ENCODE measurements at places on chromosomes 1 and 21.

GRCh38 chr1:247542811-247543210 is 6.1 kb upstream of the GCSAML start:
- DNase-seq, result no peak

DNA sequence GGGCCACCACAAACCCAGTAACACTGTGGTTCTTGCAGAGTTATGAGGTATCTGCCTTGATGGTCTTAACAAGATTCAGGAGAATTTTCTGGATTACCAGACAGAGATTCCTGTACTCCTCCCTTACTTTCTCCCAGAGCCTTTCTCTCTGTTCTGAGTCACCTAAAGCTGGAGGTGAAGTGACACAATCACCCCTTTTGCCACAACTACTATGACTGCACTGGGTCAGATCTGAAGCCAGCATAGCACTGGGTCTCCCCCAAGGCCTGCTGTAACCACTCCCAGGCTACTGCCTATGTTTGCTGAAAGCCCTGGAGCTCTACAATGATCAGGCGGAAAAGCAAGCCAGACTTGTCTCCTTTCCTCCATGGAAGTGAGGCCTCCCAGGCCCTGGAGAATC is 156.7 kb upstream of the NEGR1 start:
- peak; percentile 49 for DNase-seq

DNA sequence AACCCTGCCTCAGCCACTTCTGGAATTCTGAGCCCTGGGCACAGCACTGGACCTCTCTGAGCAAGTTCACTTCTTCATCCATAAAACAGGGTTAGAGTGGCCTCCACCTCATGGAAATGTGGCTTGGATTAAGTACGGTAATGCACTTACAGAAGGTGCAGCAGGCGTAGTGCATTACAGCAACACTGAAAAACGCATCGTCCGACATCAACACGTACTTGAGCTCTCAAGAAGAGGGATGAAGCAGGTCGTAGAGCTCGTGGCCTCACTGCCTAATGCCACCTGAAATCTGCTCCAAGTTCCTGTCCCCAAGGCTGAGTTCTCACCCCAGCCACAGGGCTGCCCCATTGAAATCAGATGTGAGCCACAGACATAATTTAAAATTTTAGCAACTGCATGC is 650.1 kb downstream of the NPHP4 start:
- no peak for DNase-seq

GRCh38 chr1:177385760-177386698 is 215.3 kb downstream of the BRINP2 start:
- DNase-seq, result peak; percentile 7

DNA sequence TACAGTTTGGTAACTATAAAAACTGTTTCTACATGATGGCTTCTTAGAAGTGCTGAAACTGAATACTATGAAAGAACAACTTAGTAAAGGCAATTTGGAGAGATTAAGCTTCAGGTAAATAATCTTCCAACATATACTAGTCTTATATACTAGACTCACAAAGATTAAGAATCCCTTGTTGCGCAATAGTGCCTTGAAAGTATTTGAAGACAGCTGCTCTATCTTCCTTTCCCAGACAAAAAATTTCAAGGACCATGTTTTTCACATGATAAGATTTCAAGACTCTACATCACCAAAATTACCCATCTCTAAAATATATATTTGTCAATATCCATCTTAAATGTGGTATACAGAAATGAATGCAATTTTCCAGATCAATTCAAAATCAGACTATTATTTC is 37.7 kb upstream of the ASPM start:
- no peak for DNase-seq

DNA sequence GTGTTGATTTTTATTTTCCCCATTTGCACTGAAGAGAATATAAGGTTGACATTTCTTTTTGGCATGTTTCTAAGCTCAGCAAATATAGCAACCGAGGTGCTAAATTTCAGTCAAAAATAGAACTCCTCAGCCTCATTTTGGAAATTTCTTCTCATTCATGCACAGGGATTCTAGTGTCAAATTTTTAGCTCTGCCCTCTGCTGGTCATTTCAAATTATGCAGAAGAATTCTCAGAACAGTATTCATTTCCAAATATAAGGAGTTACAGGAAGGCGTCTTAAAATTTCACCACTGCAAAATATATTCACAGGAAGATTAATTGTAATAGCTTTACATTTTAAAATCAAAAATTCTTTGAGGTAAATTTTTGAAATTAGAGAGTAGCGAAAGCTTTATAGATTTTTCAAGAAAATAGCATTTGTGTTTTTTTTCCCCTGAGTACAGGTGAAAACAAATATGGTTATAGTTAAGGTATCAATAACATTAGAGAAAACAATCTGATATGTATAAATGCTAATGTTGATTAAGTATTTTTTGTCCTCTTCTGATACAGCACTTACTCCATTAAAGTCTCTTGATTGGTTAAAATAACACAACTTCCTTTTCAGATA is 57.9 kb downstream of the FMN2 start:
- peak; percentile 55 for DNase-seq

DNA sequence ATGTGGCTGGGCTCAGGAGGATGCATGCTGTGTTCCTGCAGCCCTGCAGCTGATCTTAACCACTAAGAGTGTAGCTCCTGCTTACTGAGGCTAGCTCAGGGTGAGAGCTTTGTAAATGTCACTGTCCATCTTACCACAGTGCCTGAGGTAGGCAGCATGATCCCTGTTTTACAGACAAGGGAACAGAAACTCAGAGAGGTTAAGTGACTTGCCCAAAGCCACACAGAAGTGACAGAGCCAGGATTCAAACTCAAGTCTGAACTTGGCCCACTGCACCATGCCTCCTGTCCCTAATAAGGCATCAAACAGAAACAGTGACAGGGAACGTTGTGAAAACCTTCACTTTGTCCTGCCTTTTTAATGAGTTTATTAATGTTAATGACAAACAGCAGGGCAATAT is 27.9 kb downstream of the PPFIA4 start:
- no peak for DNase-seq

GRCh38 chr1:93680420-93681100 is 1.1 kb downstream of the BCAR3 start:
- peak; percentile 92 for DNase-seq

DNA sequence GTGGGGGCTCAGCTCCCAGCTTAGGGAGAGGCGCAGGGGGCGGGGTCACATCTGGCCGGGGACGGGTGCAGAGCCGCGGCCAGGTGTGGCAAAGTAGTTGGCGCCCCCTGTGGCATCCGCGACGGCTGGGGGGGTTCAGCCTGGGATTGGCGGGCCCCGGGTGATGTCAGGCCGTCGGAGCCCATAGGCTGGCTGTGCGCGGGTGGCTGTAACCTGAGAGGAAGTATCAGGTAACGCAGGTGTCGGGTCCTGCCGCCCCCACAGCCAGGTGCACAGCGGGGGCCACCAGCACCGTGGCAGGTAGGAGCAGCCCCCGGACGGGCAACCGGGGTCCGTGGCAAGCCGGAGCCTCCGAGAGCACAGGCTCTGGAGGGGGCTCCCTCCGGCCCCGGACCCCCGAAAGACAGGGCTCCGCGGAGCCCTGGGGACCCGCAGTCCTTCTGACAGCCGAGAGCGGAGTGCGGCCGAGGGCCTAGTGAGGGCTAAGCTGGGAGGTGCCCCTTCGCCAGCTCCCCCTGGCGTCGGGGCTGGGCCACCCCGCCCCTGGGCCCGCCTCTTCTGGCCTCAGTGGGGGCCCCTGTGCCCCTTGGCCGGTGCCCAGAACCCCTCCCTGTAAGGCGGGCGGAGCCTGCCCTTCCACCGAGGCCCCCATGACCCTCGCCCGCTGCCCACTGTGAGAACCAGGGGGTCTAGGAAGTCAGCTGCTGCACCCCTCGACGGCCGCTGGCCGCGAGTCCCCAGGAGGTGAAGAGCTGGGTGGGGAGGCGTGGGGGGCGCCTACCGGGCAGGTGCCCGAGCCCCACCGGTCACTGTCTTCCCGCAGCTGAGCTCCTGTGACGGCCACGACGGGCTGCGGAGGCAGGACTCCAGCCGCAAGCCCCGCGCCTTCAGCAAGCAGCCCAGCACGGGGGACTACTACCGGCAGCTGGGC is 17.9 kb downstream of the TNFRSF25 start:
- no peak for DNase-seq

DNA sequence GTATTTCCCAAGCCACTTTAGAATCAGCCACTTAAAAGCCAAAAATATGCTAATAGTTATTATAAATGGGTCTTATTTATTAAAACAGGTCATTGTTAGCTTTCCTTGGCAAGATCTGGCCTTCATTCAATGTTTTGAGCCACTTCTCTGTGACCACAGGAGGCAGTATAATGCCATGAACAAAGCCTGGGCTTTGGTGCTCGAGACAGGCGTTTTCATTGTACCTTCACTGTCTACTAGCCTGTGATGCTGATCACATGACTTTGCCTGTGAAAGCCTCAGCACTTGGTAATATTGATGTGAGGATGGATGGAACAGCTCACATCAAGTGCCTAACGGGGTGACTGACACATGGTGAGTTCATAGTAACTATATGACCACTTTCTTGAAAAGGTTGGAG is 217.0 kb downstream of the RWDD3 start:
- DNase-seq, result no peak

DNA sequence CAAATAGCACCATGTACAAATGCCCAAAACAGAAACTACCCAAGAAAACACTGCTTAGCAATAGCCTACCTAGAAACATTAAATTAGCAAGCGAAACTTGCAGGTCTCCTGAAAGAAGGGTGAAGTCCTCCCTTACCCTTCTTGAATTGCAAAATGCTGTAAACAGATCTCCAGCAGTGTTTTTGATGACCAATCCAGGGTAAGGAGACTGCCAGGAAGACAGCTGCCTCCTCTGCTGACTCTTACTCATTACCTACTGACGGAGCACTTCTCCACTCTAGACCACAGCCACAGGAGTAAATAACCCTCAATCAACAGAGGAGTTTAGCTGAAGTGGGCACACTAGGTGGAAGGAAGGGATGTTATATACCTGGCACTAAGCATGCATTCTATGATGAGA is 32.2 kb upstream of the GADD45A start:
- DNase-seq, result peak; percentile 32

- DNase-seq, result no peak
Observed at GRCh38 chr1:18901147-18901951, 1.0 kb downstream of the ALDH4A1 start.

GRCh38 chr1:15657021-15657420 is 27.1 kb upstream of the PLEKHM2 start:
- DNase-seq, result no peak

DNA sequence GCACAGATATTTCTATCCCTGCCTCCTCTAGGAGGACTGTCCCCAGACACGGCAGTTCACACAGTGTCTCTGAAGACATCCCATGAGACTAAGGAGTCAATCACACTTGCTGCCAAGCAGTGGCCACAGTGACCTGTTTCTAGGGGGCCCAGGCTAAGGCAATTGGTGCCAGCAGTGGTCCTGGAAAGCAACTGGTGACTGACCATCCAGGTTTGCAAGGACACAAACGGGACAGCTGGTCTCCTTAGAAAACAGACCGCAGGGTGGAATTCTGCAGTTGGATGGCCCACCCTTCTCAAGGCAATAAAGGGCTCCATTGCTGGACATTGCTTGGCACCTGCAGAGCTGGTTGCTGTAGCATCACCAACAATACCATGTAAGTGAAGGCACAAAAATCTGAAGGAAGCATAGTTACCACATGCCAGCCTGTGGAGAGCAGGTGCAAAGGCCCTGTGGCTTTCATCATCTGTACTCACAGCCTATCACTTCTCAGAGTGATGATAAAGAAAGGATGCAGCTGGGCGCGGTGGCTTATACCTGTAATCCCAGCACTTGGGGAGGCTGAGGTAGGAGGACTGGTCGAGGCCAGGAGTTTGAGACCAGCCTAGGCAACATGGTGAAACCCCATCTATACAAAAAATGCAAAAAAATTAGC is 81.5 kb downstream of the STUM start:
- DNase-seq, result no peak

- peak; percentile 30 for DNase-seq
Observed at GRCh38 chr1:207910591-207911354, at the start of gene CD34. TSS of gene CD34 (minus strand) at chr1:207911125. CDS start at chr1:207911080, 45 bp downstream.

GRCh38 chr21:46050668-46051378 is 47.1 kb upstream of the COL6A2 start:
- no peak for DNase-seq

- DNase-seq, result peak; percentile 68
Observed at GRCh38 chr21:32770871-32771523, 558 bp downstream of the PAXBP1 start.

DNA sequence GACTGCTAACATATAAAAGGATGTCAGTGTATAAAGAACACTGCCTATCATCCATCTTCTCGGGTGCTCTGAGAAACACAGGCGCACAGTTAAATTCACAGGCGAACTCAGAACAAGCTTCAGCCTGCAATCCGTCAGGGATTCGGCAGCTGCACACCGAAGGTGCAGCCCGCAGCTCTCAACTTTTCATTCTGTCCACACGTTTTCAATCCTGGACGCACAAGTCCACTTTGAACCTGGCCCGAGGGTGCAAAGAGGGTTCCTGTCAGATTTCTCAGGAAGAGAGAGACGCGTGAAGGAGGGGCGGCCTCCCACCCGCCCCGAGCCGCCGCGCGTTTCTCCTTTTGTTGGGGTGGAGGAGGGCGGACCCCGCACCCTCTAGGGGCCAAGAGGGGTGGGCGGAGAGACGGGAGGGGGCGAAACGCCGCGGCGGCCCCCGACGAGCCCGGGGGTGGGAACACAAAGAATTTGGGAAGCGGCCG is 724 bp downstream of the DOCK7 start:
- peak; percentile 32 for DNase-seq

GRCh38 chr1:155831279-155831976 is 25.6 kb downstream of the GON4L start:
- no peak for DNase-seq

DNA sequence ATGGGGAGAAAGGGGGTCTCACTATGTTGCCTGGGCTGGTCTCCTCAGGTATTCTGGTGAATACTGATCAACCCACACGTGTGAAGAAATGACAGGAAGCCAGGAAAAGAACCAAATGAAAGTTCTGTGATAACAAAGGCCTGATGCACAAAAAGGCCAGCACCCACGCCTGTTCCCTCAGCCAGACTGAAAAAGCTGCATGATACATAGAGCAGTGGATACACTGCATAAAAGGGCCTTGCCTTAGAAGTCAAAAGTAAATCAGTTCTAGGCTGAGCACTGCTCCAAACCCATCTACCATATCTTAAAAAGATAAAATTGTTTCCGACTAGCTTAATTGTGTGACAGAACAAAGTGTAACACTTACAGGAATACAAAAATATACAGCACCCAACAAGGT is 36.9 kb upstream of the PSMG1 start:
- no peak for DNase-seq

- no peak for DNase-seq
Observed at GRCh38 chr1:24344090-24344742, 25.1 kb downstream of the GRHL3 start.

- no peak for DNase-seq
Observed at GRCh38 chr1:67257173-67257535, 50.5 kb upstream of the IL12RB2 start.

GRCh38 chr1:10904396-10905358 is 107.8 kb upstream of the TARDBP start:
- DNase-seq, result no peak

GRCh38 chr1:121452484-121452883 is 267.7 kb downstream of the SRGAP2C start:
- no peak for DNase-seq

- no peak for DNase-seq
Observed at GRCh38 chr1:205028924-205029323, 14.1 kb upstream of the CNTN2 start.
